ENCODE measurements at places on chromosomes 5 and 9.

- DNase-seq, result peak; percentile 10
Measured at GRCh38 chr5:91101600-91102379, 281.3 kb downstream of the ARRDC3 start.

- no peak for DNase-seq
Measured at GRCh38 chr9:72315089-72315509, 49.9 kb downstream of the ZFAND5 start.

GRCh38 chr9:101579711-101580545 lies 14.8 kb downstream of the PPP3R2 start:
- DNase-seq, result no peak

GRCh38 chr9:38271666-38272241 lies 120.7 kb upstream of the ALDH1B1 start:
- DNase-seq, result no peak

DNA sequence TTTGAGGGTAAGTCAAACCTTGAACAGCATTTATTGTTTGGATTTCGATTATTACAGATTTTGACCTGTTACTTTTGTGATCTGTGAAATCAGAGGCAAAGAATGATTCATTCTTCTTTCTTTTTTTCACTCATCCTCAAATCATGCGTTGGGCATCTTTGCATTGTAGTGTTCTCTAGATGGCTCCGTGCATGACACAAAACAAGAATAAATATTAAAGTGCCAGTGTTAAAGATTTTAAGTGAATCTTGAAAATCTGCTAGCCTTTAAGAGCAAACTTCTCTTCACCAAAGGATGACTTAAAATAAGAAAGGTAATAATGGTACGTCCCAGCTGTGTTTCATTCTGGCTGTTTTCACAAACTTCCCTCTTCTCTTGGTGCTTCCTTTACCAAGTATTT lies 361.9 kb upstream of the SMARCA2 start:
- DNase-seq, result no peak

- no peak for DNase-seq
Measured at GRCh38 chr9:38643815-38644173, 23.4 kb upstream of the ANKRD18A start.

GRCh38 chr5:81783401-81783800 lies 32.5 kb upstream of the SSBP2 start:
- no peak for DNase-seq

GRCh38 chr5:169703813-169704212 lies 66.7 kb downstream of the DOCK2 start:
- no peak for DNase-seq

Measured in activated CD4-positive, alpha-beta T cell treated with anti-CD3 and anti-CD28 coated beads for 24 hours (primary cell).